ENCODE measurements at places on chromosomes 7 and 10. TPM values are rescaled to one million over a fixed set of nuclear protein-coding genes. Genes with fewer than 3 reads are reported as not detected.

IRF5 gene
- total RNA-seq: 27.1 TPM

CHAT gene
- not detected for total RNA-seq

KLF14 gene
- total RNA-seq: not detected

ITIH5 gene
- 13.1 TPM for total RNA-seq

CCL26 gene
- 0.88 TPM for total RNA-seq

CDC14C gene
- not detected for total RNA-seq

C7orf33 gene
- not detected for total RNA-seq

DAGLB gene
- total RNA-seq: 25.6 TPM

MOGAT3 gene
- total RNA-seq: 0.25 TPM

MKI67 gene
- total RNA-seq: 2.4 TPM

CPVL gene
- total RNA-seq: 133 TPM

KCNMA1 gene
- 8.9 TPM for total RNA-seq

AP3M1 gene
- 30.1 TPM for total RNA-seq

DNA sequence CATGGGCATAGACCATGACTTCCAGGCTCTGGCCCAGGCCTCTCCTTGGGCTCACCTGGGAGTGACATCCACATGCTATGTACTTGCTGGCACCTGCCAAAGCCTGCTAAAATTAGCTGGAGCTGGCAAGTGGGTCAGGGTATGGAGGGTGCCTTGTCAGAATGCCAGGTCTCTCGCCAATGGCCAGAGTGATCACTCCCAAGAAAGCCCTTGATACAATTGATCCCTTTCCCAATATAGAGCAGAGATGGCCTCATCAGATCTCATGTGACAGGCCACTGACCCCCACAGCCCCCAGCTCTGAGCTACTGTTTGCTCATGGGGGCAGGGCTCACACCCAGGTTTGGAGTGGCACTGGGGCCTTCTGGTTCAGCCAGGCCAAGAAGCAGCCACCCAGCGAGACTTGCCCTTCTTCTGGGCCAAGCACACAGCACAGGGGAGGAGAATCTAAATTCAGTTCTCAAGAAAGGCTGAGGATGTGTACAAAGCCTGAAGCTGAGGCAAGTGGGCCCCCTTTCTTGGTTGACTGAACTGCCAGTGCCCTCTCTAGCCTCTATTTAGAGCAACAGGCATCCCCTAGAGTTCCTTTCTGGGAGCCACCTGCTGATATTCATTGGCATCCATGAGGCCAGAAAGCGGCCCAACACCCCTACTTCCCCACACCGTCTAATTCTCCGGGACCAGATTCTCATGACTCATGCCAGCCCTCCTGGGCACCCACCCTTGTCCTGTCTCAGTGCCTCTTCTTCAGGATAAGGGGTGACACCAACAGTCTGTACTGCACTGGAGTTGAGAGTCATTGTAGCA is 18.9 kb upstream of the MYL7 start:
- DNase-seq: no peak

- no peak for DNase-seq
Measured at GRCh38 chr10:32244011-32244410, 102.9 kb downstream of the EPC1 start.

DNA sequence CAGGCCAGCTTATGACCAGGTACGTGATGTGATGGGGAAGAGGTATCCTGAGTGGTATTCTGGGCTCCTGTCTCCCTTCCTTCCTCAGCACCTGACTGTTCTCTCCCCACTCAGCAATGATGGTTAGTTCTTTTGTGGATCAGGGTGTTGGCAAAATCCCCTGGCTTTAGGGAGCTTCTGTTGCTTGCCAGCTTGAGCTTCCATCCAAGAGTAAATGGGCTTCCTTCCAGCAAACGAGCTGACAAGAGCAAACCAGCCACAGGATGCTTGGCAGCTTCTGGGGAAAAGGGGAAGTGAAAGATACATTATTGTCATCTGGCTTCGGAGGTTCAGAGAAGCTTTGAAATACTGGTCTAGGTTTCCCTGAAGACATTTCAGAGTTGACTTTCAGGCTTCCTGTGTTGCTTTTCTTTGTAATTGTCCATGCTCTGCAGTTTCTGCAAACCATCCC is 5.2 kb downstream of the DUSP5 start:
- no peak for DNase-seq

DNA sequence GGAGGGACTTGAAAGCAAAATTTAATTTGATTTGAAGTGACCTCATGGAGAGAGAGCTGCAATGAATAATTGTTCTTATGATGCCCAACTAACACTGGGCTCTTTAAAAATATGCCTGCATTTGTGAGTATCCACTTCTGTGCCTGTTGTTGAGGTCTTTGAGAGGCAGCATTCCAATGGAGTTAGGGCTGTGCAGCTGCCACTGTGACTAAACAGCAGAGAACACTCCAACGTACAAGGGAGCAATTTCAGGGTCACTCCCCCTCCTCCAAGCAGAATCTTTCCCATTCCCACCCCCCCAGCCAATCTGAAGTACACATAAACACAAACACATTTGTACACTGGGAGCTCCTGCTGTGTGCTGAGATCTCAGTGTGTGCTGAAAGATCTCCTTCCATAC is 28.0 kb upstream of the GSAP start:
- DNase-seq: peak; percentile 49

DNA sequence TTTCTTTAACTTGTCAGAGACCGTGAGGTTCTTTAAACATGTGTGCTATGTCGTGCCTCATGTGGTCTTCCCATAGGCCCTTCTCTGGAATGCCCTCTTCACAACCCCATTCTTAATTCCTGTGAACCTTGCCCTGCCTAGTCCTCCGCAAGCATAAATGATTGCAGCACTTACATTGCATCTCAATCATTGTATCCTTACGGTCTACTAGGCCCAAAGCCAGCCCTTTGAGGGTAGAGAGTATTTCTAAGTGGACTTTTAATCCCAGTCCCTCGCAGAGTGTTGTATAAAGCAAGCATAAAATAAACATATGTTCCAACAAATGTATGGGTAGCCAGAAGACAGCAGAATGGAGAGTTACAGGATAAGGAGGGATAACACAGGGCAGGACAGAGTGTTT is 92.1 kb upstream of the FAM133B start:
- DNase-seq: no peak

DNA sequence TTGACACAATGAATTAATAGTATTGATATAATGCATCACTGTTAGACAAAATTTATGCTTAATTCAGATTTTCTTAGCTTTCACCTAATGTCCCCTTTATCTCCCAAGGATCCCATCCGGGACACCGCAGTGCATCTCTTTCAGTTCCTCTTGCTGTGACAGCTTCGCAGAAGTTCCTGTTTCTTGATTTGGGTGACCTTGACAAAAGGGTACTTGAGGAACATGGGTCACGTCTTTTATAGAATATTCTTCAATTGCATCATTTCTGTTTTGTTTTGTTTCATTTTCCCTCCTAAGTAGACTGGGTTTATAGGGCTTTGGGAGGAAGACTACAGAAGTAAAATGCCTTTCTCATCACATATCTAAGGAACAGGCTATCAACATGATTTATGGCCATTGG is 453.2 kb downstream of the DPP6 start:
- no peak for DNase-seq

DNA sequence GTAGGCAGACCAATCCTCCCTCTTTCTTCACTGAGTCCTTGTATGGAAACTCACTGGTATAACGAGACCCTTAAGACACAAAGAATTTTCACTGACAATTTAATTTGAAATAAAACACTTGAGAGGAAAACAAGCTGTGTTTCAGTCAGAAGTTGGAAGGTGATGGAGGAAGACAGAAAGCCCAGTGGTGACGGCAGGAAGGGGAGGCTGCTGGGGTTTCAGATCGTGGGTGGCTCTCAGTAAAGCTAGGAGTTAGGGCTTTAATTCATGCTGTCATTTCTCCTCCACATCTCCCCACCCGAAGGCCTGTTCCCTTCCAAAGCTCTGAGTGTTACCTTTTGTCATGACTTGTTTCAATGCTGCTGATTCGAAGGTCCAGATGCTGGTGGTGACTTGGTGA is 605.2 kb upstream of the DPP6 start:
- peak; percentile 58 for DNase-seq

DNA sequence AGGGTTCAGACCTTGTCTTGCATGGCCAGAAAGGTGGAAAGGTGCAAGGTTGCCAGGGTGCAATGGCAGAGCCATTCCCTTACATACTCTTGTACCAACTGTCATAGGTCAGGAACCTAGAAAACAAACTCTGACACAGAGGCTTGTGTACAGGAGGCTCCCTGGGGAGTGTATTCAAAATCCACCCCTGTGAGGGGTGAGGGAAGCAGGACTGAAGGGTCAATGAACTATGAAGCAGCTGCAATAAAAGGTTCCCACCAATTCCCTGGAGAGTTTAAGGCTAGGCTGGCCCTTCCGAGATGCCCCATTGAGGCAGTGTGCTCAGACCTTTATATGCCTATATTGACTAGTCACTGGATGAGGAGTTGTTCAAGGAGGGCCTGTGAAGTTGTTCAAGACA is 13.9 kb upstream of the CUZD1 start:
- DNase-seq: no peak

DNA sequence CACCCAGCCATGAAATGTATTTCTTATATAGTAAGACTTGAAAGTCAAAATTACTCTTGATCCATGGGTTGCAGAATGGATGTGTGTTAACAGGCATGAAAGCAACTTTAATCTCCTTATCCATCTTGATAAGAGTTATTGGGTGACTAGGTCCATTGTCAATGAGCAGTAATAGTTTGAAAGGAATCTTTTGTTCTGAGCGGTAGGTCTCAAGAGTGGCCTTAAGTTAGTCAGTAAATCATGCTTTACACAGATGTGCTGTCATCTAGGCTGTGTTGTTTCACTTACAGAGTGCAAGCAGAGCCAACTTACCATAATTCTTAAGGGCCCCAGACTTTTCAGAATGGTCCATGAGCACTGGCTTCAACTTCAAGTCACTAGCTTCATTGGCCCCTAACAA is 51.2 kb downstream of the KIAA1549 start:
- DNase-seq: no peak

GRCh38 chr10:111076682-111077478 is at the start of gene ADRA2A:
TSS of gene ADRA2A (plus strand) at chr10:111077029. CDS start at chr10:111077997, 968 bp downstream.
- DNase-seq: peak; percentile 87

GRCh38 chr7:8155836-8156235 is 106.1 kb downstream of the ICA1 start:
- DNase-seq: no peak

DNA sequence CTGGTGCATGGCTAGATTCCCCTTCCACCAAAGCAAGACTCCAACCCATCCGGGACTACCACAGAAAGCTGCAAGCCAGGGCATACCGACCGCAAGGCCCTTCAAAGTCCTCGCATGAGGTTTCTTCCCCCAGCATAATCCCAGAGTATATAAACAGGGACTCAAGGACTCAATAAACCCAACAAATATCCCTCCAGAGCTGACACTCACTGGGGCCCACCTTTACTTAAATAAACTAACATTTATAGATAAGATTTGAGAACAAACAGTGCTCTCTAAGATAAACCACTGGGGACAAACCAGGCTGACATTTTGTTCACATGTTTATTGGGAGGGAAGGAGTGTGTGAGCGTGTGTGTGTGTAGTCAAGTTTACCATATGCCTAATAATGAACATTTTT is 138.2 kb downstream of the ADAM12 start:
- DNase-seq: no peak

- no peak for DNase-seq
Measured at GRCh38 chr7:132557489-132558044, 18.7 kb downstream of the PLXNA4 start.

DNA sequence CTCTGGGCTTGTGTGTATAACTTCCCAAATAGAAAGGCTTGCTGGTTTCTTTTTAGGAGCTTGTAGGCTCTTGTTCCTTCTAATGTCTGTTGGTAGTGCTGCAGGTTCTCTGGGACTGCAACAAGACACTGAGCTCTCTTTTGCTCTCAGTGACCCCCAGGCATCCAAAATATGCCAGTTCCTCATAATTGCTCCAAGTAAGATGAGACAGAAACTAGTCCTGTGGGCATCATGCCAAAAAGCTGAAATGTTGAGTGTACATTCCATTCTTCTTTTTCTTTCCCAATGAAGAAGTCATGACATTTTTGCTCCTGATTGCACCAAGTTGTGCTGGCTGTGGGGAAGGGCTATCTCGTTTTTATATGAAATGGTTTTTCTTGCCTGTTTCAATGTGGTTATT is 7.1 kb upstream of the BTBD16 start:
- DNase-seq: no peak

DNA sequence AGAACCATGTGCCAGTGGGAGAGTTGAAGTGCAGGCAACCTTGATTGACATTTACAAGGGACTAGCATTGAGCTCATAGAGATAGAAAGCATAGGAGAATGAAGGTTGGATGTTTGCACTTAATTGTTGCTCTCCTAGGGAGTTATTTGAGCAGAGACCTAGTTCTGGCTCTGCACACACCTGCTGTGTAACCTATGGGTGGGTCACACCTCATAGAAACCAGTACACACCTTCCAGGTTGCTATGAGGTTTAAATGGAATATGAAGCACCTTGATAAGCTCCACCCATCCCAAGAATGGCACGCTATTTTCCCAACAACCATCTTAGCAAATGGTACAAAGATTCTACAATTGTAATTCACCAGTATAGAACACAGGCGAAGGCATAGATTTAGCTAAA is 86.2 kb upstream of the AOAH start:
- DNase-seq: no peak

GRCh38 chr7:157136372-157136771 is 2.4 kb upstream of the UBE3C start:
- DNase-seq: no peak

Data from kidney (tissue), 22 donors.